ENCODE measurements at places on chromosomes 2 and 18.

GRCh38 chr18:13810950-13811485 lies 12.9 kb upstream of the MC5R start:
- DNase-seq = no peak

DNA sequence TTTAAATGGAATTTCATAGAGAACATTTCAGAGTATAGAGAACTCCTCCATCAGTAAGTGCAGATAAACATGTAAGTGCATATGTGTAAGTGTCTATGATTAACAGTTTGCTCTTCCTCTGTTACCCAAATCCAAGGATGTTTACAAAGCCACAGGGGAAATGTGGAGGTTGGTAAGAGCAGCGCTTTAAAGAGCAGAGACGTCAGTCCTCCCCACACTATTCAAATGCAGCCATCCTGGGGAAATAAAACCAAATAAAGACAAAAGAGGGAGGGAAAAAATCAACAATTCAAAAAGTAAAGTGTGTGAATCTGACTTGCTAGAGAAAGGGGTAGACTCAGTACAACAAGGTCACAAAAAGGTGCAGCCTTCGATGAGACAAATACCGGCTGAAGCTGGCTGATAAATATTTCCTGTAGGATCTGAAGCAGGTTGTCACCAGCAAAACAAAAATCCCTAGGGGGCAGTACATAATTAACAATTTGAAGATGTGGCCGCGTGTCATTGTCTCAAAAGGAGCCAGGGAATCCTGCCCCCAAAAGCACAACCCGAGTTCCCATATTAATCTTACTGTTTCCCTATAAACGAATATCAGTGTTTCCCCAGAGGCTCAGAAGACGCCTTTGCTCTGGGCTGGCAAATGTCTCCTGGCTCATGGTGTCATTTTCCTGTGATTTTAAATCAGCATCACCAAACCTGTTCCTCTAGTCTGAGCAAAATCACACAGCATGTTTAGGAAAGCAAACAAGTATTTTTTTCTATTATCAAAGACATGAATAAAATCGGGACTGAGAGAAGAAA lies 216.5 kb downstream of the CDCA7 start:
- no peak for DNase-seq

DNA sequence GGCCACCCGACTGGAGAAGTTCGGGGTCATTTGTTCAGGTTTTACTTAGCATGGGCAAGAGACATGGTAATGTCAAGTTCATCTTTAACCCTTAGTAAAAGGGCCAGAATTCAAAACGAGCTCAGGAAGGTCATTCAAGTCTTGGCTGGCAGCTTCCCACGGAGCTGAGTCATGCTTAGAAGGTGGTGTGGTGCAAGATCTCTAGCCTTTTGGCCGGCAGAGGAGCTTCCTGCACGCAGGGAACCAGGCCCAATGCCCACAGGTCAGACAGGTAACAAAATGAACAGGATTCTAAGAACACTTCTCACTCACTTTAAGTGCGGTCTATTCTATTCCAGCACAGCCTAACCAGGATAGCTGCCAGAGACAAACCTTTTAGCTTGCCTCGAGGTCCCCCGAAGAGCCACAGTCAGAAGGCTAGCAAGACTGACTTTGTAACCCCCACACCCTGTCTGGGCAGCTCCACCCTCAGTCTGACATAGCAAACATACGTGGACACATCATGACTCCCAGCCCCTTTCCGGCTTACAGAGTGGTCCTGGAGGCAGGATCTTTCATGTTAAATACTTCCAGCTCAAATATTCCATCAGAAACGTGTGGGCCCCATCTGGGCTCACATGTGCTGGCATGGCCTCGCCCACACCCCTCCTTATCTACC lies 292.7 kb downstream of the BCL11A start:
- no peak for DNase-seq

- no peak for DNase-seq
These were observed 144.3 kb upstream of the DAPL1 start for GRCh38 chr2:158650646-158651357.

GRCh38 chr2:157792335-157793052 lies 83.6 kb downstream of the ACVR1 start:
- DNase-seq = no peak

- no peak for DNase-seq
These were observed 29.7 kb upstream of the FHL2 start for GRCh38 chr2:105428387-105429018.

DNA sequence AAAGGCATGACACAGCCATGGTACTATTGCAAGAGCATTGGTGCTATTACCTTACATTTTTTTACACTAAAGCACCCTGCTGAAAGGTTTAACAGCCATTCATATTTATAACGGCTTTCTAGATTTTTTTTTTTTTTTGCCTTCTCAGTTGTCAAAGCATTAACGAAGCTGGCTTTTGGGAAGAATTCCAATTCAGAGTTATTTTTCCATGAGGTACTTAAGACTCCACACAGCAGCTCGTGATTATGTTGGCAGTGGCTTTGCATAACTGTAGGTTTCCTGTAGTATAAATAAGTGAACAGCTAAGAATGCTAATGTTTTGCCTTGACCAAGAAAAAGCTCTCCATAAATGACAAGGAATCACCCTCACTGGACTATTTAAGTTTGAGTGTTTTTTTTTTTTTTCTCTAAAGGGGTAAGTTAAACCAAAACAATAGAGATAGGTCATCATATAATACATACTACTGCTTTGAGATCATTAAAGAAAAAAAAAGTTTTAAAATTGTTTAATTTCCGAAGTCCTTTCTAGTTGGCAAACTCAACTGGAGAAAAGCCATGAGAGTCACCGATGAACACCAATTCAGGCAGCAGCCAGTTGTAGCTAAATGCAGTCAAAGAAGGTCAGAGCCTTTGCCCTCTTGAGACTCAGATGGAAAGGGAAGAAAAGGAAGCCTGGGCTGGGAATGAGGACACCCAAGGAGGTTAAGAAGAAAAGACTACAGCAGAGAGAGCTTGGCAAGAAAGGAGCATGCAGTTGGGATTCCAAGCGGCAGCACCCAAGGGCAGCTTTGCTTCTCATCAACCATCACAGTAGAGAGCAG lies 187.4 kb upstream of the NCKAP5 start:
- no peak for DNase-seq

DNA sequence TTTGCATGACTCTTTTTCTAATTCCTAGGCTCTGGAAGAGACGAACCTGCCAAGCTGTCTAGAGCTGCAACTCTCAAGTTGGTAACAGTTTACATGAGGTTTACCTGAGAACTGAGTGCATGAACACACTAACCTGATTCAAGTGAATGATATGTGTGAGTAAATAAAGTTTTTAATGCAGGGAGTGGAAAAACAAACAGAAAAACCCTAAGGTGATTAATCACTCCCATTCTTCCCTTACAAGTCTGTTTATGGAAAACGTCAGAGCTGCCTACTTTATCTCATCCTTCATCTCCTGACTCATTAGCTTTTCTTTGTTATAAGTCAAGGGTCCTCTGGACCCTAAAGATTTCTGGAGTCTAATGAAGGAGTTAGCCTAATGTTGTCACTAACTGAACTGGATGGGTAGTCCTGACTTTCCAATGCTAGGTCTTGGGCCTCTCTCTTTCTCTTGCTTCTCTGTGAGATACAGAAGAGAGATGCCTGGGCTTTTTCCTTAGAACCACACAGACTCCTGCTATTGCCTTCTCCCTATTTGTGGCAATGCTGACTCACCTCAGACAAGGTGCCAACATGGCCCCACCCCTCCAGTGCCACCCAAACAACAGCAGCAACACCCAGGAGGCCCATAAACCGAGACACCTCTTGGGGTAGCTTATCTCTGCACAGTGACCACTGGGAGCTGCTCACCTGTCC lies 952.4 kb downstream of the EPHA4 start:
- DNase-seq = no peak

DNA sequence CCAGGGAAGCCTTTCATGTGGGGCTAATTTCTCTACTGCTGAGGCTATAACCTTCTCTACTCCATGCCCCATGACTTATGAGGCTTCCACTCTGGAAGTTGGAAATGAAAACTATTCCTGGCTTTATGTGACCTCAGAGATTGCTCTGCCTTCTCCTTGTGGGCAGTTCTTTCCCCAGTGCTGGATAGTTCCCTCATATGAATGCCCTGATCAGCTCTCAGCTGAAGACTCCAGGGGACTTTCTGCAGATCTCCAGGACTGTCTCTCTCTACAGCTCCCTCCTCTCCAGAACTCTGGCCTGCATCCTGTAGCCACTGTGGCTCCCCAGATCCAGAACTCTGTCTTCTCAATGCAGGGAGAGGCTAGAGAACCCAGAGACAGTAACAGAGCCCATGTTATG lies 235.1 kb downstream of the SEPTIN10 start:
- no peak for DNase-seq

- DNase-seq = no peak
These were observed 4.0 kb downstream of the PPP3R1 start for GRCh38 chr2:68248361-68248760.

GRCh38 chr2:207926989-207927300 lies 98.4 kb downstream of the PLEKHM3 start:
- no peak for DNase-seq

DNA sequence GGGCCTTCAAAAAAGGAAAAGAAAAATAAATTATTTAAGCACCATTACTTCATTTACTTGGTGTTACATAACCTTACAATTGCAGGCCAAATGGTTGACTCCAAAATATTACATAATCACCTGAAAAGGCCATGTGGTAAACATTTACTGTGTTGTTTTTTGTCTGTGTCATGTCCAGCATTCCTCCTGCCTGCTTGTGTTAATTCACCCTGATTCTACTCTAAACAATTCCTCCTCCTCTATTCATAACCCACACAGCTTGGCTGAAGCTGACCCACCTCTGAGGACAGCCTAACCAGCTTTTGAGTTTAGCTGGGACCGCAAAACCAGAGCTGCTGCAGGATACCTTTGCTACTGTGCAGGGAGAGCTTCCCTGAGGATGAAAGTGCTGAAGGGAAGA lies 35.4 kb downstream of the TMX3 start:
- DNase-seq = no peak

DNA sequence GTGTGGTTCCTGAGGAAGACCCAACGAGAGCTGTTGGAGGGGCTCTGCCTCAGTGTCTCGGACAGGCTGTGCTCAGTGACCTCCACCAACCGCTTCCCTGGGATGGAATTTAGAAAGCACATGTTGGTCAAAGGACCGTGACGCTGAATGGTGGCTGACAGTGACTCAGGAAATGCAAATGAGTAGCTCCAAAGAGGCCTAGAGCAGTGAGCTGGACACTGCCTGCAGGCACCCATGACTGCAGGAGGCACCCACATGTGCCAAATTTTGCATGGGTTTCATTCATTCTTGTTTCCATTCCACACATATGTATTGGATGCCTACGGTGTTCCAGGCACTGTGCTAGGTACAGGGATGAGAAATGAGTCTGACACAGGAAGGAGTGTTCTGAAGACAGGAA lies 46.4 kb downstream of the ACKR3 start:
- no peak for DNase-seq

DNA sequence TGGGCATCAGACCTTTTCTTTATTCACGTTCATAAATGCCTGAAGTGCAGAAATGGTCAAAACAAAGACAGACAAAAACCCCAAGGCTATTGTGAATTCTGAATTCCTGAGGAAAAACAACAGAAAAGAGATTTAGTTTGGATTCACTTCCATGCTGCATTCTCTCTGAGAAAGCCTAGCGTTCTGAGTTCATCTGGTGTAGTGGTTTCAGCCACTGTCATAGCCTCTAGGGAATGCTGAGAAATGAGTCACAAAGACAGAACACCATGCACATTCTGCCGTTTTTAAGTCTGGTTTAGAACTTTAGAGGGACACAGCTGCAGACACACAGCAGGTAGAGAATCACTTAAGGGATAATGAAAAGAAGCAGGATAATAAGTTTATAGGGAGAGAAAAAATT lies 93.8 kb downstream of the LRP1B start:
- no peak for DNase-seq

Measured in SW 1271 (cell line).